Amygdala (tissue), 56 donors: ENCODE measurements at places on chromosomes 11 and 22.

DNA sequence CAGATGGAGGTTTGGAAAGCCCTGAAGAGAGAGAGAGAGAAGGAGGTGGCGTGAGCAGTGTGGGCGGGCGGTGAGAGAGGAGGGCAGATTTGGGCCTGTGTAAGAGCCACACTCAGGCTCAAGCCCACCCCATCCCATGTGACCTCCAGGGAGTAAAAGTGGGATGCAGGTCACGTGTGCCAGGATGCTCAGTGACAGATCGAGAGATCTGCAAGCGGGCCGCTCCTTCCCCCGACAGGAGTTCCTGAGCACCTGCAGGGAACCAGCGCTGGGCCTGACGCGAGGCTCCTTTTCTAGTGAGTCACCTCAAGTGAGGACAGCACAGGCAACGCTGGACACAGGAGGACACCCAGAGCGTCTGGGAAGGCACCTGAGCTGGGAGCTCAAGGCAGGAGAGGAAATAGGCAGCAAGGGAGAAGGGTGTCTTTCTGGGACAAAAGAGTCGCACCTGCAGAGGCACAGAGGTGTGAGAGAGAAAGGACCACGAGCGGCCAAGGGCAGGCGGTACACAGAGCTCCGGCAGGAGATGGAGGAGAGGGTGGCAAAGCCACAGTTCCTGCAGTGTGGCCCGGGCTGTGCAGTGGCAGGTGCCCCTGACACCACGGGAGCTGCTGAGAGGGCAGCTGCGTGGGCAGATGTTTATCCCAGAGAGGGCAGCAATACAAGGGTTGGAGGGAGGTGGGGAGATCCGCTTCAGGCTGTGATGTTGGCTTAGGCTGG, 1294.8 kb downstream of the TBC1D22A start:
- no peak for DNase-seq

GRCh38 chr22:33969045-33969444, 48.8 kb upstream of the LARGE1 start:
- DNase-seq = no peak

GRCh38 chr22:48320683-48321451, 1506.8 kb downstream of the BRD1 start:
- DNase-seq = no peak

DNA sequence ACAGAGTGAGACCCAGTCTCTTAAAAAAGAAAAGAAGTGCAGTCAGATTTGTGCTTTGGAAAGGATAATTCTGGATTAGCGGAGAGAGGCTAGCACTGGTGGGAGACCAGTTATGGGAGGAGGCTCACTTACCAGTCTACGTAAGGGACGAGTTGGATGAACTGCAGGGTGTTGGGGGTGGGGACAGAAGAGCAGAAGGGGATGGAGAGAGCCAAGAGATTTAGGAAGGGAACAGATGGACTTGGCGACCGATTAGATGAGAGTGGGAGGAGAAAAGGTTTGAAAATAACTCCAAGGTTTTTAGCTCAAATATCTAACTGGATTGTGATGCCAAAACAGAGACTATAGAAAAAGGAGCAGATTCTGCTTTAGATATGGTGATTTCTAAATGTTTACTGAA, 81.4 kb downstream of the SFI1 start:
- no peak for DNase-seq

GRCh38 chr22:49702068-49702397, 125.6 kb downstream of the BRD1 start:
- DNase-seq = no peak

DNA sequence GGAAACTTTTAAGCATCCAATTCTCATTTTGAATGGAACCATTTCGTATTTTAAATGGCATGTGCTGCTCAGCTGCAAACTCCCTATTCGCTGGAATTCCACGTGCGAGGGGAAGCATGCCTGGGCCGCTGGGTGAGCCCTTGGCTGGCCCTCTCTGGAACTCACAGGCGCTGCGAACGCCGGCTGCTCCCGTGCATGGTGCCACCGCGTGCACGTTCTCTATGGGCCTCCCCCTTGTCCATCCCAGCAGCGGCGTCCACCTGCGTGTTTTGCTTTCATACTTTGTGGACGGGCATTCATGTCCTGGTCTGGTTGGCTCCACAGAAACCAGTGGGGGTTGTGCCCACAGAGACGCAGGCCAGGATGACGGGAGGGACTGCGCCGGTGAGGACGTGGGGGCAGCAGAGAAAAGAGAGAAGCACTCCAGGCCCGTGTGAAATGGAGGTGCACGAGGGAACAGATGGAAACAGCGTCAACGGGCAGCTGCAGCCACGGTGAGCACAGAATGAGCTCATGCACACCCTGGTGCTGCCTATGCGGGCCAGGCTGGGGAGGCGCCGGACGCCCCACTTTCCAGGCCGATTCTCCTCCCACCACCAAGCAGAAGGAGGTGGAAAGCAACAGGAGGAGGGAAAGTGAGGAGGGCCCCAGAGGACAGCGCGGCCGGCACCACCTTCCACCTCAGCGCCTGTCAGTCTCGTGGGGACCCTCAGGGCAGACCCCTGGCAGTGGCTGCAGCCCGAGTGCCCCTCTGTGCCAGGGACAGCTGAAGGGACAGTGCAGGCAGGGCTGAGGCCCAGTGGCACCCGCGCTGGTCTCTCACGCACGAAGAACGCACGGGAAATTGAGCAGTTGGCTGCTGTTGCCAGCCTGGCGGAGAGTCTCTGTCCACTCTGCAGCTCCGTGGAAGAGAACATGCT, 29.1 kb downstream of the TOLLIP start:
- DNase-seq = no peak
